ENCODE measurements at places on chromosomes 7 and 10.
A peak's percentile ranks its signal among the peaks of the same experiment; 100 is the strongest.

- no peak for DNase-seq
Observed at GRCh38 chr7:130281260-130281659, 11.7 kb upstream of the CPA4 start.

- no peak for DNase-seq
Observed at GRCh38 chr7:123999703-124000102, 33.2 kb downstream of the TMEM229A start.

GRCh38 chr10:125556882-125557281, 126.1 kb downstream of the TEX36 start:
- no peak for DNase-seq

DNA sequence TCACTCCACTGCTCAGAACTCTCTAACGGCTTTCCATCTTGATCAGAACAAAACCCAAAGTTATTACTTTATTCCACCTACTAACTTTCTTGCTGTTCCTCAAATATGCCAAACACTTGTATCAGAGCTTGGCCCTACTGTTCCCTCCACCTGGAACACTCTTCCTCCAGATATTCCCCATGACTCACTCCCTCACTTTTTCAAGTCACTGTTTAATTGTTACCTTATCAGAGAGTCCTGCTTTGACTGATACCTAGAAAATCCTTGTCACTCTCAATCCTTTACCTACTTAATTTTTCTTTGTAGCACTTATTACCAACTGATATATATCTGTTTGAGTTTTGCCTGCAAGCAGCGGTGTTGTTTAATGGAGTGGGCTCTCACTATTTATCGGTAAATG, 5.6 kb upstream of the NFKB2 start:
- DNase-seq, result no peak

GRCh38 chr7:142798451-142799436, 28.0 kb downstream of the PRSS2 start:
- DNase-seq, result no peak

DNA sequence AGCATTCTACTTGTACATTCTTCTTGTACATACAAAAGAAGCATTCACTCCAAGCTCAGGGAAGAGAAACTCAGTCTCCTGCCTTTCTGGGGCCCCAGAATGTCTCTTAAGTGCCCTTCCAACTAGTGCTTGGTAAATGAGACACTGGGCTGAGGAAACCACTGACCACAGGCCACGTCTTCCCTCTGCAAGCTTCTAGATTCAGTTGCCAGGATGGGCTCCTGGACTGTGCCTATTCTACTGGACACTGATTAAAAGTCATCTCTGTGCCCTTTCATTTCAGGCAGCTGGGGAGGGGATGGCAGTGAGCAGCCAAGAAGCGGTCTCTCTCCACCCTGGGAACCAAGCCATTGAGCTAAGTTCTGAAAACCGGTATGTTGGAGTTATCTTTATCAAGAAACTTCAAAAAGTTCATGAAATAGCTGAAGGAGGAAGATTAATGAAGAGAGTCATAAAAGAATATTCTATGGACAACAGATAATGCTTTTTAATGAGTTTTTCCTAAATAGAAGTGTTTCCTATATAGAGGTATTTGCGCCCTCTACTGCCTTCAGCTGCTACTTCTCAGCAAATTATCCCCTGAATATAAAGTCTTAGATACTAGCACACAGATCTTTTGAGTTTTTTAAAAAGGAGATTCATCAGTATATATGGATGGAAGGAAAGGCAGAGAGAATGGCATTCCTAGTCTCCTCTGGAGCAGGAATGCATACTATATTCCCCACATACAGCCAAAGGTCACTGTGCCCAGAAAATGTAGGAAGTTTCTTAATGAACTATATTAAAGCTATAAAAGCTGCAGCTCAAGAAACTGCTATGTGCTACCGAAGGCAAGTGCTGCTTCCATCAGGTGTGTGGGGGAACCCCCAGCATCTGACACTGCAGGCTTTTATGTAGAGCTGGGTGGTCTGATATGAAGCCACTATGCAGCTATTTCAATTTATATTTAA, 8.4 kb upstream of the IFIT1B start:
- no peak for DNase-seq

- no peak for DNase-seq
Observed at GRCh38 chr7:150401861-150402631, 22.9 kb downstream of the ZNF775 start.

- no peak for DNase-seq
Observed at GRCh38 chr7:14687241-14687640, 215.3 kb downstream of the DGKB start.

DNA sequence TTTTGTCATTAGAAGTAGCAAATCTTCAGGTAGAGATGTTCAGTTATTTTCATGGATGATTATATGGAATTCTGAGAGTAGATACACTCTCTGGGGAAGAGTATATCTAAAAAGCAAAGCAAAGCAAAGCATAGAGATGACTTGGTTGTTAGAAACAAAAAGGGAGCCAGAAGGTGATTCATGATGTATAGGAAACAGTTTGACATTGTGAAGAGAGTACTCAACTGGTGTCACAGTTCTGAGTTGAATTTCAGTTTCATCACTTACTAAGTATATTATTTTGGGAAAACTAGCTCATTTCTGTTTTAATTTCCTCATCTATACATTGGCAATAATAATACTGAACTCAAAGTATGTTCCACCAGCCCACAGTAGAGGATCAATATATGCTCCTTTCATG, 86.8 kb downstream of the SEMA3C start:
- DNase-seq, result no peak

DNA sequence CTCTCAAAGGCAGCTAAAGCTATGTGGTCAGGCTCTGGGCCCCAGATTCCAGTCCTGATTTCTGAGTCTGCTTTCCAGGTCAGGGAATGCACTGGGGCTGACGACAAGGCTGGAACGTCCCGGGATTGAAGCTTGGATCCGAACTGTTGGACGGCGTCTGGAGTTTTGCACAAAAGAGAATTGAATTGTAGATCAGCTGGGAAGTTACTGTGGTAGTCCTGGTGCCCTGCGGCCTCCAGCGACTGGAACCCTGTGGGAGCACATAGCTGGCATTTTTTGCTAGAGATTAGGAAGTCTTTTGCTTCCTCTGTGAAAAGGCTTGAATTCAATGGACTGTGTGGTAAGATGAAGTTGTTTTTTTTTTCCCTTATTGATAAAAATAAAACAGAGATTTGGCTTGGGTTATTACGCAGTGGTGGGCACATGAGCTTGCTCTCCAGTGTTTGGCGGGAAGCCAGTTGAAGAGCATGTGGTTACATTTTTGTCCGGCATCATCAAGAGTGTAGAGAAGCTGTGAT, at the start of gene HK1:
Gene HK1, plus strand, starts transcription at position 51 of the 518 bp plus-strand sequence.
- no peak for DNase-seq

- DNase-seq, result no peak
Observed at GRCh38 chr10:53463539-53463938, 691.0 kb upstream of the MBL2 start.

- peak; percentile 23 for DNase-seq
Observed at GRCh38 chr7:106375499-106375898, 90.7 kb upstream of the NAMPT start.

DNA sequence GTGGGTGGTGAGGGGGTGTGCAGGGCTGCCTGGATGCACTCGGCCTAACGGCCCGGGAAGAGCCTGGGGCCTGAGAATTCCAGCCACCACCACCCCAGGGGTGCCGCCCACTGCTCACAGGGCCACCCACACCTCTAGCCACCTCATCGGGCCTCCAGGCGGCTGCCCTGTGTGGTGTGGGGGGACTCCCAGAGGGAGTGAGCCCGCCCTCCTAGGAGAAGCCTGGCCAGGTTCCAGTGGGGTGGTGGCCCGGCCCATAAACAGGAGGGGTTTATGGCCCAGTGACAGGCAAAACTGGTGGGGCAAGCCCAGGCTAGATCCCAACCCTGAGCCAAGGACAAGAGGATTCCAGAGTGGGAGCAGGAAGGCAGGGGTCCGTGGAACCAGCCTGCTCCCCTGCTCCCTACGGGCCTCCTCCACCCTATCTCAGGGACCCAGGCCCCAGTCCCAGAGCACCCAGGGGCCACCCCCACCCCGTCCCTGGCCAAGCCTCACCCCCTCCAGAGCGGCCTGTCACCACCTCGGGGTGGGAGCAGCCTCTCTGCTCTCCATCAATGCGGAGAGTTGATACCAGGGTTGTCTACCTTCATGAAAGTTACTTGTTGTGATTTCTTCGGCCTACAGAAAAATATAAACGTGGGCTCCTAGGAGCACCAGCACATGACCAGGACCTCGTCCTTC, 20.2 kb upstream of the PDGFA start:
- no peak for DNase-seq

DNA sequence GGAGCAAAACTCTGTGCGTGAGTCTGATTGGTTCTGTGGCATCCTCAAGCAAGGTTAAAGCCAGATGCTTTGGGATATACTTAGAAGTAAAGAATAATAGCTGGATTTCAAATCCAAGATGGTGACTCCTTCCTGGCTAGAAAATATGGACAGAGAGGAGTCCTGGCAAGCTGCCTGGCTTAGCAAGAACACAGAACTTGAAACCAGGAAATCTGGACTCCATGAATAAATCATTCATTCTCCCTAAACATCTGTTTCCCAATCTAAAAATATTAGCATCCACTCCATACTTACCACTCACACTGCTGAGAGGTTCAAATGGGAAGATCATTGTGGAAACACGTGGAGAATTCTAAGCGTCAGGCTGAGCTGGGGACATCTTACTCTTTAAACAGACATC, 1074.1 kb upstream of the AUTS2 start:
- no peak for DNase-seq

DNA sequence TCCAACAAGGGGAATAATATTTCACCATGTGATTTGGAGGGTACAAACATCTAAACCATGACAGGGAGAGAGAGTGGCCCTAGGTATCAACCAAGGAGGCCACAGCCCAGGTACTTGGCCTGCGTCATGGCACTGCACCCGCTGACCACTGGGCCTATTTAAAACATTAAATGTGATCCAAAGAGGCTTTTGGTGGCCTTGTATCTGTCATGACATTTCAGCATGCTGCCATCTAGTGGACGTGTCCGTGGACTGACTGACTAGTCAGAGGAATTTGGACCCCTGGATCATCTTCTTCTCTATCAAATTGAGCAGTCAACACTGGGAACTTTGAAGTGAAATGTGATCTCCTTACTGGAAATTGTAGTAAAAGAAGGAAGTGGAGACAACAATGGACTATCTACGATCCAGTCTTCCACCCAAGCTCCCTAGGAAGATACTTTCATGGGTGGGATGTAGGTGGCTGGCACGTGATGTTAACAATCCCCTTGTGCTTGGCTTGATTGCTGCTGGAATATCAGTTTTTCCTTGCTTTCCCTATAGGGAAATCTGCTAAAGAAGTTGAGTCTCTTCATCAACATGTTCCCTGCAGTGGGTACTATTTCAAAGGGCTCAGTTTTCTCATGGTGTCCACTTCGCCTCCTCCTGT, 24.6 kb upstream of the ITGA8 start:
- DNase-seq, result peak; percentile 40

- peak; percentile 45 for DNase-seq
Observed at GRCh38 chr7:43647673-43648472, 65.0 kb downstream of the STK17A start.

GRCh38 chr10:97852277-97852676, 2.6 kb downstream of the GOLGA7B start:
- no peak for DNase-seq

- no peak for DNase-seq
Observed at GRCh38 chr10:536371-536925, 153.0 kb downstream of the DIP2C start.

DNA sequence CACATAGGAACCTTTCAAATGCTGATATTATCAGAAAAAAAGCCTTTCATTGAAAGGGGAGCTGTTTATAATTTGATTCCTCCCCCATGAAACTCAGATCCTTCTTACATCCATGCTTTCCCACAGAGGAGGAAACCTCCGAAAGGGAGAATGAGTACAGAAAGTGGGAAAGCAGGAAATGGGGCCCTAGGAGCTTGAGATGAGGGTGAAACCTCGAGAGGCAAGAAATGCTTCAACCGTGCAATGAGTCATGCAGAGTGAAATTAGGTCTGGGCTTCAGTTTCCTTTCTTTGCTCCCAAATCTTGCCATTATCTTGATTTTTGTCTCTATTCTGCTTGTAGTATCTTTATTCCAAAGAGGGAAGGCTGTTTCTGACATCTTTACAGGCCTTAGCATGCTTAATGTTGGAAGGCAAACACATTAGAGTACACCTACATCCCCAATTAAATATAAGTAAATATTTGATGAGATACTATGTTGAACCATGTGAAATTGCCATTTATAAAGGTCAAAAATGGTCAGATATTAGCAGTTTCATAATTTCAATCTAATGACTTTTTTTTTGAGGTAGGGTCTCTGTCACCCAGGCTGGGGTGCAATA, 79.1 kb downstream of the NAMPT start:
- DNase-seq, result no peak

- DNase-seq, result no peak
Observed at GRCh38 chr10:3530783-3531645, 254.0 kb downstream of the KLF6 start.

DNA sequence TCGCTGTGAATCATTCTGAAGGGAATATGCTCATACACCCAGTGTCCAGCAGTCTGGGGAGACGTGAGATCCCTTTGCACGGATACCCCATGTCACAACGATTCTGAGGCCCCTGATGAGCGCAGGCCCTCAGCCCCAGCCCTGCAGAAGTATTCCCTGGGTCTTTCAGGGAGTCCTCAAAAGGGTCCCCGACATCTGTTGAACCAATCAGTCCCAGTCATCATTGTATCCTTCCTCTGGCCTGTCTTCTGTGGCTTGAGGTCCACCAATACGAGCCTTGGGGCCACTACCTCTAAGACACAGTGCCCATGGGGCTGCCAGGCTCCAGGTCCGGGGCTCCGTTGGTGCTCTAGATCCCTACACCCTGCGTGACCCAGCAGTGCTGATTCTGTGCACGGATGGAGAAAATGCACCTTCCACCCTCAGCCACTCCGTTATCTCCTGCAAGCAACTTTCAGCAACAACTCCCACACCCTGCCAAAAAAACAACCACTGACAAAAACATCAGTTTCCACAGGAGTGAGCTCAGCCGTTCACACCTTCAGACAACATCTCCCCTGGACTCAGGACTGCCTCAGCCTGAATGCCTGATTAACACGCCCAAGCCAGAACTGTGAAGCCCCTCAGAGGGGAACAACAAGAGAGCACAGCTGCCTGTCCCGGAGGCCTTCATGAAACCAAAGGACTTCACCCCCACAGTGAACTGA, 46.9 kb upstream of the KDM7A start:
- DNase-seq, result no peak

DNA sequence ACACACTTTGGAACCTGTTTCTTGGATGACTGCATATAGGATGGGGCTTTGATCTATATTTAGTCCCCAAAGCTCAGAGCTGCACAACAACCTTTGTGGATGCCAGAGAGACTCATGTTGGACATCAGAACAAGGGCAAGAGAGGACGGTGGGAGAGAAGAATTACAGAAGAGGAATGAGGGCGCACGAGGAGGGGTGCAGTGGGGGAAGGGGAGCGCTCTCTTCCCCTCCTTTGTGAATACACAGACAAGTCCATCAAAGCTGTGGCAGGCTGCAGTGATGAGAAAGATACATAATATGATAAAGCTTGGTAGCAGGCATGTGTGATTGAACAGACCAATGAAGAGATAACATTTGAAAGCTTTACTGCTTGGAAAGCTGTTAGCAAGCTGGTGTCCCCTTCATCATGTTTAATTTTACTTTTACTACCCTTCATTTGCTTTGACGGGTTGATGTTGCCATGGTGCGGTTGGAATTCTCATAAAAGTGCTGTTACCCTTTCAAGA, 857.8 kb downstream of the KCNMA1 start:
- no peak for DNase-seq

Data from heart right ventricle (tissue), 16 donors.